ENCODE measurements at places on chromosomes 4 and X.

- DNase-seq, result no peak
Measured at GRCh38 chr4:33650036-33650435, 2594.3 kb downstream of the ARAP2 start.

DNA sequence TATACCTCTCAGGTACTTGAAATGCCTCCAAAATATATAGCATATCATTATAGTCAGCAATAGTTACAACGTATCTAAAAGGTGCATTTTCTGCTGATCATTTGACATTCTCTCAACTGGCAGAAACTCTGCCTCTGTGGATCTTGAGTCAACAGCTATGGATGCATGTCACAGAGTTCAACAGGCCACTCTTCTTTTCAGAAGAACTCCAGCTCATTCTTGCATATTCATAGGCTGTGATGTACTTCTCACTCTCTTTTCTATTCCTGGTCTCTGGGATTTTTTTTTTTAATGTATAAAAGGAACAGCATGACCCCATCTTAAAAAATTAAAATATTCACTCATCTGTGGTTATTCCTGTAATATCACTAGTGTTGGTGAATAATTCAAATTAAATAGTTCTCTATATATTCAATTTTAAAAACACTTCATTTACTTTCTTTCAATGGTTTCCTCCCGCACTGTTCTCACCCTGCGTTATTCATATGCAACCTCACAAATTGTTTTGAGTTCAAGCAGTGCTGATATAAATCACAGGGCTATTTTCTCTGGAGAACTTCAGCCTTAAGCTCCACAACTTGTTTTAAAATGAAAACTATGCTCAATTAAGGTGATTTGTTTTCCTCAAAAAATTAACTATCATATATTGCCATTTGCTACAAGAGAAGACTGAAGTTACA is 1111.2 kb upstream of the ADGRL3 start:
- no peak for DNase-seq

GRCh38 chr4:170022211-170022610 is 4.0 kb downstream of the MFAP3L start:
- DNase-seq, result no peak

DNA sequence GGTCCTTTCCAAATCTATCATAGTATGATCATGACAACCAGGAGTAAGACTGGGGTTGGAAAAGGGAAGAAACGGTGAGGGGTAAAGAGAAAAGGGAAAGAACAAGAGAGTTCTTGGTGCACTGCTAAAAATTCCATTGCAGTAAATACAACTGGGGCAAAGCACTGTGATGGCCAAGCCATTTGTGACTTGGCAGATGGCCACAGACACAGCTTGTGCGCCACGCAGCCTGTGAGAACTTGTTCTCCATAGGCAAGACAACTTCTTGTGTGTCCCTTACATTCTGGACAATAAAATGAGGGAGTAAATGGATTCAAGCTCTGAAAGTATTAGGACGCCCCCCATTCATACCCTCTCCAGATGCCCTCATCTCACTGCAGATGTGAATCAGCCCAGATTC is 10.9 kb downstream of the MFAP3L start:
- no peak for DNase-seq

- no peak for DNase-seq
Measured at GRCh38 chr4:146134761-146135445, 40.6 kb upstream of the LSM6 start.

DNA sequence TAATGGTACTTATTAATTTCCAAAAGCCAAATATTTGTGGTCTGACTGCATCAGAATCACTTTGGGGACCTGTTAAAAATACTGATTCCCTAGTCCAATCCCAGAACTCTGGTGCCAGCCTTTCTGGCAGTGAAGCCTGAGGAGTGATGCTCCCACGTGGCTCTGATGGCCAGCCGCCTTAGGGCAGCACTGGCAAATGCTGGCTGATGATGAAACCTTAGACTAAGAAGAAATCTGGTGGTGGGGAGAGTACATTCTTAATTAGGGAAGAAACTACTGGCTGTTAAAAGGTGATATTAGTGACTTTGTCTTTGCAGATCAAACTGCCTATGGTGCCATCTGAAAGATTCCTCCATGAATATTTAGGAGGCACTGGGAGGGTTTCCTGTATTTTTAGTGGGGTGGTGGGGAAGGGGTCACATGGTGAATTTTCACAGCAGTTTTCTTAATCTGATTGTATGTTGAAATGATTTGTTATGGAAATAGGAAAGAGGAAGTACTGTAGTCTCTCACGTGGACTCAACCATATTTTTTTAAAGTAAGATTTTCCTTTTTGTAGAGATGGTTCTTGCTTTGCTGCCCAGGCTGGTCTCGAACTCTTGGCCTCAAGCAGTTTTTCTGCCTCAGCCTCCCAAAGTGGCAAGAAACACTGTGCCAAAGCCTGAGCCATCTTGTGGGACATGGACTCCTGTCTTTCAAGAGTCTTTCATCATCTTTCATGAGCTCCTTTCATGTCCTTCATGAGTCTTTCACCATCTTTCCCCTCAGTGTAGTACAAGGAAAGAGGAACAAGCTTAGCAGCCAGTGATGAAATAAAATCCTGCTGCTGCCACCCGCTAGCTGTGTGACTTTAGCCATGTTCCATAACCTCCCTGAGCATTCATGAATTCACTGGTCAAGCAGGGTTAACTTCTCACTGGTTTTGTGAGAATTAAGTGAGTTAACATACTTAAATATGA is 90.8 kb downstream of the ZNF330 start:
- no peak for DNase-seq

GRCh38 chr4:42330002-42330592 is 67.2 kb upstream of the SHISA3 start:
- DNase-seq, result no peak

GRCh38 chrX:132909643-132910042 is 48.8 kb downstream of the HS6ST2 start:
- DNase-seq, result peak; percentile 62

DNA sequence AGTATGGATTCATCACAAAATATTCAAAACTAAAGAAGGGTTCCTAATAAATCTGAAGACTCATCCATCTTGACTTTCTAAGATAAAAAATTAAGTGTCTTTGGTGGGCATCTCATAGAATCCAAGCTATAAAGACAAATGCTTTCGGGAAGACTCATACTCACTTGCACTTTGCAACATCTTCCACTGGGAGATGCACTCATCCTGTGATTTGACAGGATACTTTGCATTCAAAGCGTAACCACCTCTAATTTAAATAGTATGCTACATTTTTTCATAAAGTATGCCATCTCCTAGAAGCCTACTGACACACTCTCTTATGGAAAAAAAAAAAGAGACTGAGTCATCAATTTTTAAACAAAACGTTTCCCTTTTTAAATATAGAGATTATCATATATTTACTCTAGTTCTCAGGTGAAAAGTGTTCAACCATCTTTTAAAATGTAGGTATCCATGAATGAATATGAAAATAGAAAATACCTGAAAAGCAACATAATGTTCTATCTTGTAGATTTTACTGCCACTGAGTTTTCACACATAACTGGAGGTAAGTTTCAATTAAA is 119.6 kb downstream of the KLHL13 start:
- DNase-seq, result peak; percentile 59

All from foreskin keratinocyte (primary cell).